ENCODE measurements at places on chromosomes 3 and 15.
A peak's percentile ranks its signal among the peaks of the same experiment; 100 is the strongest.

DNA sequence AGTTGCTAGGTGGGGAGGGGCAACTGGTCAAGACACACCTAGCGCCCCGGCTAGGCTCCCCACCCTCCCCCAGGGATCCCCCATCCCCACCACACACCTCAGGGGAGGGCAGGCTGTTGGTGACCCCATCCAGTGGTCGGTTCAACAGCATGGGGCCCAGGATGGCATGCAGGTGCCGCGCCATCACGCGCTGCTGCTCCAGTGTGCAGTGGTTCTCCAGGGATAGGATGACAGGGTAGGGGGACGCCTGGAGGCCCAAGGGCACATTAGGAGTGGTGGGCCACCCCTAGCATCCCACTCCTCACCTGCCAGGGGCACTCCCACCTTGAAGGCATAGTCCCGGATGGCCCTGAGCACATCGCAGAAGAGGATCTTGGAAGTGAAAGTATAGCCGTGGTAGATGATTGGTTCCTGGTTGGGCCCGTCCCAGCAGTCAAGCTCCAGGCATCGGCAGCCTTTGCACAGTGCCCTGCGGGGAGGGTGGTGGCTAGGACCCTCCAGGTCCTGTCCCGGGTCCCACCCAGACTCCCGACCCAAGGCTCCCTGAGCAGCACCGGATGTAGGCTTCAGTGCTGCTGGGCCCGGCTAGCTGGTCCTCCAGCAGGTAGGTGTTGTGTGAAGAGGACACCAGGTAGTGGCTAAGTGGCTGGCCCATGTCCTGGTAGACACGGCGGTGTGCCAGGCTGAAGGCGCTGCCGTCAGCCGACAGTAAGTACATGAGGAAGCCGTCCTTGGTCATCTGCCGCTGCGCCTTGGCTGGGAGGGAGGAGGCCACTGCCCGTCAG lies 19.4 kb downstream of the VILL start:
- no peak for DNase-seq

DNA sequence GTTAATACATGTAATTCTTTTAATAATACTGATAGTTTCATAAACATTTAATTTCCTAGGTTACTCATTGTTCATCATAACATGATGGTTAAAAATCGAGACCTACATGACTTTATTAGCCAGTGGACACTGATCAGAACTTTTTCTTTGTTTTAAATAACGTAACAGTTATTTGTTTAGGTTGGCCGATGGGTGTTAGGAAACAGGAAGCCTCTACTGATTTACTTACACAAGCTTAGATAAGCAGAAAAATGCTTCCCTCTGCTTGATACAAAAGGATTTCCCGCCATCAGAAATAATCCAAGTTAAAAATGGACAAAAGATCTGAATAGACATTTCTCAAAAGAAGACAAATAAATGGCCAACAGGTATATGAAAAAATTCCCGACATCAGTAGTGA lies 16.6 kb upstream of the APH1B start:
- DNase-seq: no peak

GRCh38 chr3:159923956-159924355 lies 64.7 kb upstream of the IL12A start:
- no peak for DNase-seq

DNA sequence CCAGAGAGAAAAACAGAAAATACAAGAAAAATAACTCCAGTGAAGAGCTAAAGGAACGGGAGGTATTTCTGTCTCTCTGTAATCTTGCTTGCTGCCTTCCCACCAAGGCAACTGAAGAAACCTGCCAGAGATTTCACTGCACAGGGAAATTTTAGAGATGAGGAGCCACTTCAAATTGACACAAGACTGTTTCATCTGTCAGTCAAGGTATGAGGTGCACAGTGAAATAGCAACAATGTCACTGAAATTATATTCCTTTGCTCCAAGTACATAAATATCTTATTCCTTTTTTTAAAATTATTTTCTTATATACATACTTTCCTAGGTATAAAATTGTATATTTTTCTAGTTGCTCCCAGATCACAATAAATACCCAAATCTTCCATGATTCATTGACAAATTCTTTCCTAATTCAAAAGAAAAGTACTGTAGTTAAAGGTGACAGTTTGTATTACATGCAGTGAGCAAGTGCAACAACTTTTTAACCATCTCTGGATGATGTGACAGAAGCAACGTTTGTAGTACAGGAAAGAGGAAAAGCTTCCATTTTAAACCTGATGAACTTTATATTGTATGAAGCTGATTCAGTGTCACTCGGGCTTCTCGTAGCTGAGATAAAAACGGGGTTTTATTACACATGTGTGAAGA lies 563.4 kb downstream of the TUSC7 start:
- DNase-seq: no peak

GRCh38 chr3:113802795-113803455 lies 35.7 kb upstream of the GRAMD1C start:
- no peak for DNase-seq

DNA sequence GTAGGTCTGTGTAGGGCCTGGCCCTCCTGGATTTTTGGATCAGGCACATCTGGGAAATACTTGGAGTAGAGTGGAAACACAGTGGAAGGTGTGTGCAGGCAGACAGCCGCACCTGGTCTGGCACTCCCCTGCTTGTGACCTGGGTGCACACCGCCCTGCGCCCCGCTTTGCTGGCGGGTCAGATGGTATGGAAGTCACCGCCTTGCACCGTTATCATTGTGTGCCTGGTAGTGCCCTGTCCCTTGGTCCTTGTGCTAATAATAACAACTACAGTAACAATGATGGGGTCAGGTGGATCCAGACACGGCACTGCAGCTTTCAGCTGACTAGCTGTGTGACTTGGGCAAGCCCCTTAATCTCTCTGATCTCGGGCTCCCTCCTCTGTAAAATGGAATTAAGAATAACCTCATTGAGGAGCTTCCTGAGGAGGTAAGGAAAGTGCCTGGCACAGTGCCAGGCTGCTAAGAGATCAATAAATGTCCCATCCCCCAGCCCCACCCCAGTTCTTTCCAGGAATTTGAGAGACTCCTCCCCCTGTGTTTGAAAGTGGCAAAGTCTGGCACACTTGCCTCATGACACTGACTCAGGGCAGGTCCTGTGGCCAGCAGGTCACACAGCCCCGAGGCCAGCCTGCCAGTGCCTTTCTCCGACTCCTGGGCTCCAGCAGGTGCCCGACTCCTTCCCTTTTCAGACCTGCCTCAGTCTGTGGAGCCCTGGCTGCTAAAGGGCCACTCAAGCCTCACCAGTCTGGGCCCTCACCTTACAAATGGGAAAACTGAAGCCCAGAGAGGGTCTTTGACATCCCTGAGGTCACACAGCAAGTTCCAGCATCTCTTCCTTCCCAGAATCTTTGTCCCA lies 9.8 kb downstream of the ISG20 start:
- no peak for DNase-seq

DNA sequence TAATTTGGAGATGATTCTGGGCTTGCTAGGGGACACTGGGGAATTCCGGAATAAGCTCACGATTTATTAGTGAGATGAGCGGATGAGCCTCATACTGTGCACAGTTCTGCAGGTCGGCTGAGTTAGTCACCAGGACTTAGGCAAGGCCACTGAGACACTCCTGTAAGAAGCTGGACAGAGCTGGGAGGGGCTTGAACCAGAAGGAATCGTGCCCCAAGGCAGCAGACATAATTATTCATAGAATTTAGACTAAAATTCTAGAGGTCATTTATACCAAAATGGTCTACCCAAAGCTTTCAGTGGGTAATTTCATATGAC lies 121.4 kb downstream of the VGLL4 start:
- DNase-seq: peak; percentile 57

DNA sequence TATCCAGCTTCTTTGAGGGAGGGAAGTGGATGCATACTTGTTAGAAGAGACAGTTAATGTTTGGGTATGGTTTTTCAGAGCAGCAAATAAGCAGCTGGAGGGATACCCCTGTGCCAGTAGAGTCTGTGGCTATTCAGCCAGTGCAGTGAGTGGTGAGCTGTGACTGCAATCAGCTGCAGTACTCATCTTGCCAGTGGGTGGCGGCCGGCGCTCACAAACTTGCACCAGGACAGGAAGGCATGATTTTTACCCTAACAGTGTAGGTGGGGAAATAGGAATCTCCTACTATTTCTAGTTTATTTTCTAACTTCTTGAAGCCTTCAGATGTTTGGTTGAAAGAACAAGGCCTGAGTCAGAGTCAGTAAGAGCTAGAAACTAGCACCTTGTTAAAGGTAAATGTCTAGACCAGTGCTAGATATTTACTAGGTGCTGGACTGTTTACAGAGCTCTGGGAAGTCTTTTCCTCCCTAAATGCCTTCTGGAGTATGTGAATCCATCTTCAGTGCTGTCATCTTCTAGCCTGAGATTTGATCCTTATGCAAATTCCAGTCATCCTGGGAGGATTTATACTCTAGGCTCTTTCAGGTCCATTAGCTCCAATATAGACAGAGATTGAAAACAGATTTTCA lies 23.6 kb downstream of the TIMP4 start:
- peak; percentile 68 for DNase-seq

DNA sequence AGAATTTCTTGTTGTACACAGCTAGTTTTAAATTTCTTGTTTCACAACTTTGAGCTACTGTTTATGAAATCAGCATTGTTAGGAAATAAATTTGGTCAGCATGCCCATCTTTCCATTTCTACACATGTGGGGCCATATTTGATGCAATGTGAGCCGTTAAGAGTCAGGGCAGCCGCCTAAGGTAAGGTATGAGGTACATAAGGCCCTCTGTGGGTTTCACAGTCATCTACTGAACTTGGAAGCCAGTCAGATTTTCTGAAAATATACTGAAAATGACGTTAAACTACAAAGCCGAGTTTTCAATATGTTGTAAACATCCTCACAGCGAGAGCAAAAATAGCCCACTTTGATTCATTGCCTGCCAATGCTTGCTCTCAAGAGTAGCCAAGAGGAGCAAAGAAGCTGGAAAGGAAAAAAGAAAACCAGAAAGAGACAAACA lies 94.7 kb upstream of the PDZRN3 start:
- DNase-seq: peak; percentile 65

DNA sequence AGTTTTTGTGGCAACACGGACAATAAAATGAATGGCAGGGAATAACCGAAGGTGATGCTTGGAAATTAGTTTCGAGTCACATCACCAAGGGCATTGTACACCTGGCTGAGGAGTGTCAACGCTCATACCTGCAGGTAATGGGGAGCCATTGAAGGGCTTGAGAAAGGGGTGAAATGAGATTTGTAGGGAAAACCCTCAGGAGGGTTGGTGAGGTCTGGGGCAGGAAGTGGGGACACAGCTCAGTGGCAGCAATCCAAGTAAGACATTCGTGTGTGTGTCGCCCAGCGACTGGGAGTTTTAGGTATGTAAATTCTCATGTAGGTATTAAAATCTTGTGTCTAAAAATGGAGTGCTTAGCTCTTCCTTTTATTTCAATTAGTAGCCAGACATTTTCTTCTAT lies 14.3 kb downstream of the PARP14 start:
- DNase-seq: no peak

DNA sequence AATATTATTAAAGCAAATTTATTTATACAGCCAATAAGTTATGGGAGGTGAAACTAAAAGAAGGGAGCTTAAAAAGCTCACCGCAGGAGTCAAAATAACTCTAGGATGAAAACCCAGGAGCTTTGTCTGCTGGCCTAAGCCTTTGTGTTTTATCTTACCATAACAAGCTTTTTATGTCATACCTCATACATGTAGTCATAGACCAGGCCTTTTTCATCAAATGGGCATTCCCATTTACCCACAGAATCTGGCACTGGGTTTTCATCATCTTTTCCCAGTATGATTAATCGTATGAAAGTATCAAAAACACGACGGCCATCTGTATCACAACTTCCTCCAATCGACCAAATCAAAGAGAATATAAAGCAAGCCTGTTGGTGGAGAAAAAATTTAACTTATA lies 122.8 kb downstream of the DNAH12 start:
- DNase-seq: no peak

GRCh38 chr15:100208921-100209603 lies 132.7 kb downstream of the ADAMTS17 start:
- DNase-seq: no peak

- DNase-seq: no peak
These were observed 3.7 kb downstream of the MKRN2OS start for GRCh38 chr3:12541625-12542024.

DNA sequence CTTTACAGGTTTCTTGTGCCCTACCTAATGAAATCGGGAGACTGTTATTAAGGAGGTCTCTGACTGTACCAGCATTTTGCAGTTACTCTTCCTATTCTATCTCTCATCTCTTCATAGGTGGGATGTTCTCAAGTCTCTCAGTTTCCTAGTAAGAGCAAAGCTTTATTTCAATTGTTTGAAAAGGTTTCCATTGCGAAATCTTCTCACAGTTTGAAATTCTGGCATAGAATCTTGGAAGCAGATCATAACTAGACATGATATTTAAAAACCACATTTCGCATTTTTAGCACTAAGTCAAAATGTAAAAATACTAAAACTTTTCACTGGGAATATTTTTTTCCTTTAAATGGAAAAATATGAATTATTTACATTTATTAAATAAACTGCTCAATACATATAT lies 1311.4 kb downstream of the ROBO2 start:
- no peak for DNase-seq

DNA sequence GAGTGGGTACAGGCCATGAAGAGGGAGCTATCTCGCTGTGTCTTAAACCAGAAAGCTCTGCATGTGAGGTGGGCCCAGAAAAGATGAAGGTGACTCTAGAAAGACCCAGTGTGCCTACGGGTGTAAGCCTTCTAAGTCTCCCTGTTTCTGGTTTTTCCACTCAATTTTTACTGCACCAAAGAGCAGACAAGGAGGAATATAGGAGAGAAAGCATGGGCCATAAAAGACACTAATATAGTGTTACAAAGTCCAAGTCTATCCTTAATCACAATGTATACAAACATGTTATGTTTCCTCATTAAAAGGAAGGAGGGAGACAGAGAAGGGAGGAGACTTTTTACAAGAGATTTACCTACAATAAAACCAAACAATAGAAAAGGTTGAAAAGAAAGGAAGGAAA lies 24.1 kb upstream of the ZKSCAN7 start:
- DNase-seq: no peak

- no peak for DNase-seq
These were observed 105.9 kb upstream of the NEDD4 start for GRCh38 chr15:56099311-56099710.

GRCh38 chr15:101068961-101069653 lies 149.9 kb downstream of the LRRK1 start:
- DNase-seq: peak; percentile 28

- no peak for DNase-seq
These were observed 8.6 kb upstream of the CERS3 start for GRCh38 chr15:100537331-100537730.

Measured in astrocyte of the spinal cord (primary cell).